Gastrocnemius medialis (tissue), 4 donors: ENCODE measurements at places on chromosomes 11 and 22. TPM values are rescaled to one million over a fixed set of nuclear protein-coding genes. Genes with fewer than 3 reads are reported as not detected.

GRCh38 chr11:100759856-100760255 is 72.8 kb downstream of the ARHGAP42 start:
- DNase-seq: no peak

DNA sequence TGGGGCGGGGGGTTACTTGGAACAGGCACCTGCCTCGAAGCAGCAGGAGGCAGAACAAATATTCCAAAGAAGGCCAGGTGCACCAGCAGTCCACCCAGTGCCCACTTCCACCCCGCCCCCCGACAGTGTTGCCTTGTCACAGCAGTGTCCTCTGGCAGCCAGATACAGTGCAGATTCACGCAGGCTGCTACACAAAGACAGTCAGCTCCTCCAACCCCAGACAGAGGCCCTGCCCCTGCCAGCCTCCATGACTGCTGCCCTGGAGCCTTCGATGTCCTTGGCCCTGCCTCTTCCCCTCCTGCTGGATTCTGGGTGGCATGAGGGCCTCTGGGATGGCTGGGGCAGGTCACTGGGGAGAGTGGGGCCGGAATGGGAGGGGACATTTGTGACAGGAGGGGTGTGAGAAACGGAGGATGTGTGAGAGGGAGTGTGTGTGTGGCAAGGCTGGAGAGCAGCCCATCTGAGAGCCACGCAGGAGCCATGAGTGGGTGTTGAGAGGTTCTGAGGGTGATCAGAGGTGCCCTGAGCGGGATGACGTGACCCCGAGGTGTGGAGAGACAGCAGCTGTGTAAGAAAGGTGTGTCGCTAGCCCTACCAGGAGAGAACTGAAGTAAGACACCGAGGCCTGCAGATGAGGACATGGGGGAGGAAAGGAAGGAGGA is 173.7 kb downstream of the CEP164 start:
- no peak for DNase-seq

Gene OR10A2
- not detected for total RNA-seq

Gene MYEOV
- 1.1 TPM for total RNA-seq

Gene OR2AT4
- total RNA-seq: not detected
